ENCODE measurements at places on chromosomes 5 and 9.

DNA sequence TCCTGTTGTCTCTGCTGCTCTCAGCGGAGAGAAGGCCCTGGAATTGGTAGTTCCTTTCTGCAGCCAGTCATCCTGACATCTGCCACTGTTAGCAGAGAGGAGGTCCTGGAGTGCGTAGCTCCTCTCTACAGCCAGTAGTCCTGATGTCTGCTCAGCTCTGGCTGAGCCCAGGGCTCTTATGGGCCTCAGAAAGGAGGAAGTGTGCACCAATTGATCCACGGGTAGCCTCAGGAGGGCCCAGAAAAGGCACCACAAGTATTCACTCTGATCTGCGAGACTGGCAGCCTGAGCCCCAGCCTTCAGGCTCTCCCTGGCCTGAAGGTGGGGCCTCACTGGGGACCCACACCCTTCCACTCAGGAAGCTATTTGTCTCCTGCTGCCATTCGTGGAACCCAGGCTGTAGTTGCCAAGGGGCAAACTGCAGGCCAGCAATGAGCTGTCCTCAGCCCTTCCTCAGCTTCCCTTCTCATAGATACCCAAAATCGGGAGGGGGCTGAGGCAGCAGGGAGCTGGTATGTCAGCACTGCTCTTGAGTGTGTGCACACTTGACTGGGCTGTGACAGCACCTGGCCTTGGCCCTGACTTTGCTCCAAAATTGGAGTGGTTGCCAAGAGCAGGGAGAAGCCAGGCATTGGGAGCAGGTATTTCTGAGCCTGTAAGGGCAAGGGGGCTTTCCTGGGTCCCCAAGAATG is 1049.5 kb upstream of the ACO1 start:
- DNase-seq, result no peak

DNA sequence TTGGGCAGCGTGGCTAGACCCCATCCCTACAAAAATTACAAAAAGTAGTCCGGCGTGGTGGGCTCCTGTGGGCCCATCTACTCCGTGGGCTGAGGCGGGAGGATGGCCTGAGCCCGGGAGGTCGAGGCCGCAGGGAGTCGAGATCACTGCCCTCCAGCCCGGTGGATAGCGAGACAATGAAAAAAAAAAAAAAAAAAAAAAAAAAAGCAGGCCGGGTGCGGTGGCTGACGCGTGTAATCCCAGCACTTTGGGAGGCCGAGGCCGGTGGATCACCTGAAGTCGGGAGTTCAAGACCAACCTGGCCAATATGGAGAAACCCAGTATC is 110.5 kb upstream of the LPCAT1 start:
- no peak for DNase-seq

DNA sequence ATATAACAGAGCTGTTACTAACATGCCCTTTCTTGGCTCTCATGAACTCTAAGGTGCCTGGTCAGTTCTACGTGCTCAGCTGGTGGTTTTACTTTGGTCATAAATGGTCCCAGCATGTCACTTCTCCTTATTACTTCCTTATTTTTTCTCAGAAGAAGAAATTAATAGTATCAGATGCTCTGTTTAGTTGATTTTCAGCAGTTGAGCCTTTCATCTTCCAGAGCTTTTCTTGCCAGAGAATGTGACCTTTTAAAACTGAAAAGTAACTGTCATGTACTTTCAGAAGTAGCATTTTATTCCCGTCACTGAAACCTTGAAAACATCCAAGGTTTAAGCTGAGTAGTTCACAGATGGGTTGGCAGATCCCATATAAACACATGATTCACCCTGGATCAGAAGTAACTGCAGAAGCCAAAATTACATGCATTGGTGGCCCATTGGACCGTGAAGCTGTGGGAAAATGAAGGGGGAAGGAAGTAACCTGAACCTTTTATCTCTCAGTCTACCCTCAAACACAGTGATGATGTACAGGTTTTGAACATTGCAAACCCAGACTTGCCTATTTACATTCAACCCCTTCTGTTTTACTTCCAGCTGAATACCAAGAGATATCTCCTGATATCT is 50.5 kb downstream of the HACD4 start:
- DNase-seq, result no peak

DNA sequence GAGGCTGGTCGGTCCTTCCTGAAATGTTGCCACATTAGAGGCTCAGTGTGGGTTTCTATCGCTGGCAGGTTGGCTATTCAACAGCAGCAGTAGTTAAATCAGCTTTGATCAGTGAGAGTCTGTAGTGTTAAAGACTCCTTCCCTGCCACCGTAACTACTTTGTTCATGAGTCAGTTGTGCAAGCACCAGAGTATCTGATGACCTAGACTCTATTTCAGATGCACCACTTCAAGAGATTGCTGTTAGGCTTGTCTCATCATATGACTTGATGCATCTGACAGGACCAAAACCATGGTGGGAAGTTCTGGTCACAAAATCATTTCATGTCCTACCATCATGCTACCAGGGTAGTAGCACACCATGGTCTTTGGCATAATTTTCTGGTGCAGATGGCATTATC is 482.7 kb upstream of the MPDZ start:
- DNase-seq, result no peak

DNA sequence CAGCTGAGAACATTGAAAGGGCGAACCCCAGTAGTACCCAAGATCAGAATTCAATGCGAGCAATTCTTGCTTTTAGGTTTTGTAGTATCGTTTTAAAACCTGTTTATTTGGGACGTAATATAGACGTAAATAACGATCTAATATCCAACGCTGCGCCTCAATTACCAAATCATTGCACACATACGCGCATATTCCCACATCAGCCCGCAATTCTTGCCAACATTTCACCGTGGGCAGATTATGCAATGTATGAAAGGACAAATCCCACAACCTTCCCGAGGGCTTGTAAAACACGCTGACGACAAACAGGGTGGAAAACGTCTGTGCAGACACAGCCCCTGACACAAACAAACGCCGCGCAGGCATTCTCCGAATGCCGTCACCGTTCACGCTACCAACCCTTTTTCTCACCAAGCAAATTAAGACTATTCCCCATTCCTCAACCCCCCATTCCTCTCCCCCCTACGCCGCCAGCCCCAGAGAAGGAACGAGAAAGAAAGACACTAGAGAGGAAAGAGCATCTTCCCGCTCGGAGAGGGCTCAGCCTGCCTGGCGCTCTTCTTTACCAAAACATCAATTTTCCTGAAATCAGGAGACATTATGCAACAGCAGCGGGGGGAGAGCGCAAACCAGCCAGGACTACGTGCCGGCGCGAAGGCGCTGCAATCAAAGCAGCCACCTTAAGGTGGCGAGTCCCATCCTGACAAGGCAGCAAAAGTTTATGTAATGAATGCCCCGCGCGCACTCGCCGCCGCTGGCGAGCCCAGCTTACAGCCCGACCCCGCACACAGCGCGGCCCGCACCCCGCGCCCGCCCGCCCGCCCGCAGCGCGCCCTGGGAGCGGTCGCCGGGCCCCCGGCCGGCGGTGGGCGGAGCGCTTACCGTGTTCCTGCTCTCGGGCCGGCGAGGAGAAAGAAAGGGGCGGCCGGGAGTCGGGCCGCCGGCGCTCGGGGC is 597 bp downstream of the NFIL3 start:
- DNase-seq, result no peak

DNA sequence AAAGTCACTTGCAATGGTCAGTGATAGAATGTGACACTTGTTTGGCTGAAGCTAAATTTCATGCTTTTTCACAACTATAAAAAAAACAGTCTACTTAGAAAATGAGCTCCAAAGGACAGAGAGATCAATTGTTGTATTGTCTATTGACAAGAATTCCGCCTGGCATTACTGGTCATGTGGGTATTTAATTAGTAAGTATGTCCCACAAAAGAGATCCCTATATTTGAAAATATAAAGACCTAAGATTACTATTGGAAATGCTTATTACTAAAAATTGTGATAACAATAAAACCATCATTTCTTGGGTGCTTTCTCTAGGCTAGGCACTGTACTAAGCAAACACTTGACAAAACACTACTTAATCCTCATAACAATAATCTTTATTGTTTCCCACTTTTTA is 745.2 kb upstream of the C9orf72 start:
- DNase-seq, result no peak

DNA sequence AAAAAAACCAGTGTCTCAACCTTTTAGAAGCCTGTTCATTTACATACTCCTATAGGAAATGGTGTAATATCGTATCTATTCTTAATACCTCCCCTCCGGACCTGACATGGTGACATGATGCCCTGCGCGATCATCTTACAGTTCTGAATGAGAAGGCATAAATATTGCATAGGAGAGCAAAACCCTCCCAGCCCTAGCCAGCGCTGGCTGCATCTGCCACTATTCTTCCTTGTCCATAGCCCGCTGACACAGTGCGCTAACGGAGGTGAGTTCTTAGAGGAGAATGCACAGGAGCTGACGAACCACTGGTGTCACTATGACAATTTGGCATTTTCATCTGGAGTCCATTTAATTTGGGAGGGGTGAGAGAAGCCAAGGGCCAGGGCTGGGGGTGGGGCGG is 290.1 kb downstream of the EFNA5 start:
- DNase-seq, result no peak

- no peak for DNase-seq
Measured at GRCh38 chr5:68048516-68048915, 167.0 kb upstream of the PIK3R1 start.

- no peak for DNase-seq
Measured at GRCh38 chr5:119287547-119288111, 68.2 kb upstream of the TNFAIP8 start.

DNA sequence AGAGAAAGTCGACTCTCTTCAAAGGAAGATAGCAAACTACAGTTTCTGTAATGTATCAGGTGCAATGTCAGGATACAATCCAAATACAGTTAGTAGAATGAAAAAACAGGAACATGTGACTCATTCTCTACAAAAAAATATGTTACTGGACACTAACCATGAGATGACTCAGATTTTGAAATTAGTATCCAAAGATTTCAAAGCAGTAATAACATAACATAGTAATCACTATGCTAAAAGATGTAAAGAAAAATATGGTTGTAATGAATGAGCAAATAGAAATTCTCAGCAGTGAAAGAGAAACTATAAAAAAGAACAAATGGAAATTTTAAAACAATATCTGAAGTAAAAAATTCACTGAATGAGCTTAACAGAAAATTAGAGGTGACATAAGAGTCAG is 42.3 kb downstream of the SHOC1 start:
- DNase-seq, result no peak

DNA sequence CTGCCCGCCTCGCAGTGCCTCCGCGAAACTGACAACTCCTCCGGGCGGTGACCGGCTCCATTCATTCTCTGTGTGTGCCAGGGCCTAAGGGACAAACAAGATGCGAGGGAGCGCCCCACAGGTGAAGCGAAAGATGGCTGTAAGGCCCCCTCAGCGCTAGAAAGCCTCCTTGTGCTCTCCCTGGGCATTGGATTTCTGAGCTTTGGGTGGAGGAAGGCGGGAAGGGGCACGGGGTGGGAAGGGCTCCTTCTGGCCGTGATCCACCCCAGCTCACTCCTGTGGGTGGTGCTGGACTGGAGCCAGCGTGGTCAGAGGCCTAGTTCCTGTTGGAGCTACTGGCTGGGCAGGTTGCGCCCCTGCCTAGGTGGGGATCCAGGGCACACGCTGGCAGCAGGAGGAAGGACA is 943 bp downstream of the GALNT12 start:
- DNase-seq, result no peak

DNA sequence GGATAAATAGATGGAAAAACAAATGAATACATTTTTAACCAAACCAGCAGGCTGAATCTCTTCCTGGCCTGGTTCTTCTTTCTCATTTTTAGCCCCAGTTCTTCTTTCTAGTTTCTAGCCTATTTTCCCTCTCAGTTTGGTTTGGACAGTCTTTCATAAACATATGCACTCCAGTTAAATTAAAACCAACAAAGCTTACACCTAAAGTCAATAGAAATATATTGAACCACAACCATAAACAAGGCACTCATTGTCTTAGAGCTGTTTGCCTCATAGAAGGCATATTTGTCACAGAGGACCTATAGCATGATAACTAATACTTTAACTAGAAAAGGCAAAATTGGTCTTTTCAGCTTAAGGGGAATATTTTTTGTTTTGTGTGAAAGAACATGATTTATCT is 638.3 kb downstream of the NR2F1-AS1 start:
- DNase-seq, result no peak

DNA sequence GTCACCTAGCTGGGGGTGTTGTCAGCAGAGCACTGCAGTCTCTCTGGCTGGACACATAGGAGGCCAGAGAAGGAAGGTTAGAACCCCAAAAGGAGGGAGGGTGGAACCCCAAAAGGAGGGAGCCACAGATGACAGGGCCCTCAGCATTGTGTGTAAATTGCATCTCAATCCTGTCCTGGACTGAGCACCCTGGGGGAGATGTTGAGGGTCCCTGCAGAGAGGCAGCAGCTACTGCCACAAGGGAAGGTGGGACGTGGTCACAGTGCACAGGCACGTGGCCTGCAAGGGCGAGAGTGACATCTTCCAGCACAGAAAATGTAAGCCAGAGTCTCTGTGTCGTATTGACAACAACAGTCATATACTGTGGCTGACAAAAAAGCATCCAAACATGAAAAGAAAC is 36.5 kb upstream of the CEP72 start:
- no peak for DNase-seq

GRCh38 chr9:34659592-34660253 is 2.7 kb downstream of the CCL27 start:
- no peak for DNase-seq

- no peak for DNase-seq
Measured at GRCh38 chr5:88256872-88257271, 11.8 kb downstream of the TMEM161B start.

DNA sequence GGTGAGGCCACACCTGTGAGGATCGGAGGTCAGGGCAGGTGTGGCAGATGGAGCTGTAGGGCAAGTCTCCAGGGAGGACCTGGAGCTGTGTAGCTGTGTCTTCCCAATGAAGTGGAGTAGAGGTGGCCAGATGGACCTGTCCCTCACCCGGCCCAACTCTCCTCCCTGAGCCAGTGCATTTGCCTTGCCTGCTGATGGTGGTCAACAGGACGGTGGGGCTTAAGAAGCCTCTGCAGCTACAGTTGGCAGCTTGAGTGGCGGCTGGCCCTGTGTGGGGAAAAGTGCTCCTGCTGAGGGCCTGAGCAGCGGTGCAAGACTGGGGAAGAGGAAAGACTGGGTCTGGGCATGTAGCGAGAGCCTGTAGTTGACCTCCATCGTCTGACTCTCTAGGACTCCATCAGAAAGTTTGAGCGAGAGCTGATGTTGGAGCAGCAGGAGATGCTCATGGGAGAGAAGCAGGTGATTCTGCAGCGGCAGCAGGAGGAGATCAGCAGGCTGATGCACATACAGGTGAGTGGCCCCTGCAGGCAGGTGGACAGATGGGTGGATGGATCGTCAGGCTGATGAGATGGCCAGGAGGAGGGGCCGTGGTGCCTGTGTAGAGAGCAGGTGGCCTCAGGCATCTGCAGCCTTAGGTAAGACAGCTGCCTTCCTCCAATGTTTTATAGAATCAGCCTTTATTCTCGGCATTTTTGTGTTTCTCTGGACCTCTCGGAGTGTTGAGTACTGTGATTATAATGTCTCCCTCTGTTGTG is 24.9 kb downstream of the PITX1 start:
- DNase-seq, result no peak

- DNase-seq, result no peak
Measured at GRCh38 chr5:43497311-43498104, 13.8 kb upstream of the TMEM267 start.

- no peak for DNase-seq
Measured at GRCh38 chr9:38058452-38059232, 10.4 kb downstream of the SHB start.

All from stimulated activated CD8-positive, alpha-beta memory T cell treated with anti-CD3 and anti-CD28 coated beads, Interleukin-12 subunit alpha, Interleukin-12 subunit beta, amount 100 ng/mL, for 1 hour (primary cell).